Tibial artery (tissue), 4 donors: ENCODE measurements at places on chromosomes 1 and 21.

- no peak overlapping the region for H3K4me3 ChIP-seq
- no peak for DNase-seq
- H3K27me3 ChIP-seq = no peaks in the 10 kb centered on the region
- no peaks in the 10 kb centered on the region for H3K4me1 ChIP-seq
Observed at GRCh38 chr1:199123615-199124014, 484.8 kb downstream of the PTPRC start.

- H3K27me3 ChIP-seq = peaks cover 14% of the 10 kb centered on the region
- no peak overlapping the region for H3K4me3 ChIP-seq
- H3K4me1 ChIP-seq = no peaks in the 10 kb centered on the region
- H3K27ac ChIP-seq = no peak overlapping the region
- no peak for DNase-seq
- H3K36me3 ChIP-seq = no peaks in the 10 kb centered on the region
Observed at GRCh38 chr1:167052389-167052788, 37.8 kb downstream of the GPA33 start.

- peak overlapping the region; percentile 57 for H3K27ac ChIP-seq
- no peaks in the 10 kb centered on the region for H3K27me3 ChIP-seq
- DNase-seq = no peak
- H3K36me3 ChIP-seq = peaks cover 50% of the 10 kb centered on the region
- peaks cover 12% of the 10 kb centered on the region for H3K4me1 ChIP-seq
Observed at GRCh38 chr1:10378081-10378841, 20.6 kb upstream of the PGD start.

DNA sequence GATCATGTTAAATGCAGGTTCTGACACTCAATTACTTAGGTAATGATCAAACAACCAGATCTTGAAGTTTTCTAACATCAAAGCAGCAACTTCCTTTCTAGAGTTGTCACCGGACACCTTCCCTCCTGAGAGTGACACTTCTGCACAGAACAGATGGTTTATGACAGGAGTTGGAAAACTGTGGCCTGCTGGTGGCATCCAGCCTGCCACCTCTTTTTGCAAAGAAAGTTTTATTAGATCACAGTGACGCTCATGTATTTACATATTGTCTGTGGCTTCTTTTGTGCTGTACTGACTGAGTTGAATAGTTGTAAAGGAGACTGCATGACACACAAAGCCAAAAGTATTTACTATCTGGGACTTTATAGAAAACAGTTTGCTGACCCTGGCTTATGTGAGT, 28.3 kb downstream of the DDR2 start:
- H3K27ac ChIP-seq = no peak overlapping the region
- peaks cover 8% of the 10 kb centered on the region for H3K36me3 ChIP-seq
- peaks cover 11% of the 10 kb centered on the region for H3K4me1 ChIP-seq
- H3K4me3 ChIP-seq = no peak overlapping the region
- no peaks in the 10 kb centered on the region for H3K27me3 ChIP-seq

DNA sequence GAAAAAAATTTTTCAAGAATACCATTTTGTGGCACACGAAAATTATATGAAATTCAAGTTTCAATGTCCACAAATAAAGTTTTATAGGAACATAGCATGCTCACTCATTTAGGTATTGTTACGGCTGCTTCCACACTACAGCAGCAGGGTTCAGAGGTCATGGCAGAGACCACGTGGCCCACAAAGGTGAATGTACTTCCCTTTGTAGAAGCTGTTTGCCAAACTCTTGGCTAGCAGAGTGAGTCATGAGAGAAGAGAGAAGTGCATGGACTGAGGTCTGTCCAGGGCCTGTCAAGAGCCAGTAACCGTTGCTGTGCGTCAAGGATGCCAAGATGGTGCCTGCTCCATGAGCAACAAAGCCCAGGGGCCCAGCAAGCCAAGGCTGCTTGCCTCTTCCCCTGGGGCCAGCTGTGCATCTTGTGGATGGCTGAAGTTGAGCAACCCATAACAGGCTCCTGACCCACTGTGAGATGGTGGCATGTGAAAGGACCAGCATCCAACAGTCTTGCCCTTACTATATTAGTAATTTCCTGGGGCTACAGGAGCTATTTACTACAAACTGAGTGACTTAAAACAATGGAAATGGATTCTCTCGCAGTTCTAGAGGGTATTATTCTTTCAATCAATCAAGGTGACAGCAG, 64.8 kb upstream of the ATP5PO start:
- H3K4me3 ChIP-seq = no peak overlapping the region
- peaks cover 23% of the 10 kb centered on the region for H3K4me1 ChIP-seq
- H3K27me3 ChIP-seq = no peaks in the 10 kb centered on the region
- no peak for DNase-seq
- H3K27ac ChIP-seq = no peak overlapping the region

GRCh38 chr1:233523047-233523446, 90.9 kb upstream of the KCNK1 start:
- no peaks in the 10 kb centered on the region for H3K36me3 ChIP-seq
- no peaks in the 10 kb centered on the region for H3K4me1 ChIP-seq
- no peak overlapping the region for H3K27ac ChIP-seq

DNA sequence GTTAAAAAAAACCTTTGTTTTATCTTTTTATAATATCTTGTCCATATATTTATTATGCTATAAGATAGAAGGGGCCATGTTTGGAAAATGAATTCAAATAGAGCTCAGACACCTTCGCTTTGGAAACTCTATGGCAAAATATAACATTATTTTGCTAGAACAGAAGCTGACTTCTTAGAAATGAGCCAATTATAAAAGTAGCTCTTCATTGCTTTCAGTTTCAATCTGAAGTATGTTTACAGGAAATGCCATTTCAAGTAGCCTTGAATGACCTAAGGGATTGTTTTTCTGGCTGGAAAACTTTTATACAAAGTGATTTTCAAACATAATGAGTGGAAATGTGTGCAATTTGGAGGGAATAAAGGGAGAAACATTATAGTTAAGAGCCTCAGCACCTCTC, 37.8 kb upstream of the GBP5 start:
- DNase-seq = no peak
- H3K36me3 ChIP-seq = no peaks in the 10 kb centered on the region
- no peaks in the 10 kb centered on the region for H3K27me3 ChIP-seq
- H3K4me3 ChIP-seq = no peak overlapping the region
- no peak overlapping the region for H3K27ac ChIP-seq

DNA sequence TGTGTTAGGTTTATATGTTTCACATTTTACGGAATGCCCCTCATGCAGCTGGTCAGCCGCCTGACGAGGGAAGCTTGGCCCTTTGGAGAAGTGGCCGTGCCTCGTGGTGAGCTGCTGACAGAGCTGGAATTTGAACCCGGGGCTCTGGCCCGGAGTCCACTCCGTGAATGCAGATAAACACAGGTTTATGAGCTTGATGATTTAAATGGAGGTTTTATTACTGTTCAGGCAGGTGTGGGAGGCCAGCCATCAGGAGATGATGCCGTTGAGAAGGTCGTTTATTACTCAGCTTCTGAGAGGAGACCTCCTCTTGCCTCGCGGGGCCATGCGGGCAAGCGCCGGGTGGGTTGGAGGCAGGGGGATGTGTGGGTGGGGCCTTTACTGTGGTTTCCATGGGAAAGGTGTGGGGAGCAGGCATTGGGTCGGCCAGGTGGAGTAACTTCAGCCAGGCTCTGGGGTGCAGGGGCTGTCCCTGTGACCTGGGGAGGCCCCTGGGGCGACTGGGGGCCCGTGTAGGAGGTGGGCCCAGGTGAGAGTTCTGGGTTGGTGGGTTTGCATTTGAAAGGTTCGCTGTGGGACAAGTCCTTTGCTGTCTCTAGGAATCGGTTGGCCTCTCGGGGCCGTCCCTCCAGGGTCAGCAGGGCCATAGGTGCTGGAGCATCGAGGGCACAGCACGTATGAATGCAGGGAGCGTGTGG, 22.0 kb downstream of the PRKCZ start:
- H3K27me3 ChIP-seq = no peaks in the 10 kb centered on the region
- no peak overlapping the region for H3K4me3 ChIP-seq
- peaks cover 8% of the 10 kb centered on the region for H3K4me1 ChIP-seq
- DNase-seq = no peak

- H3K27ac ChIP-seq = no peak overlapping the region
- no peak for DNase-seq
- no peaks in the 10 kb centered on the region for H3K4me1 ChIP-seq
- no peak overlapping the region for H3K4me3 ChIP-seq
- H3K27me3 ChIP-seq = no peaks in the 10 kb centered on the region
- peaks cover 25% of the 10 kb centered on the region for H3K36me3 ChIP-seq
Observed at GRCh38 chr1:8335246-8335645, 17.3 kb downstream of the SLC45A1 start.

GRCh38 chr1:116990612-116991151, 10.9 kb upstream of the CD101 start:
- no peak overlapping the region for H3K27ac ChIP-seq
- H3K4me1 ChIP-seq = no peaks in the 10 kb centered on the region
- H3K4me3 ChIP-seq = no peak overlapping the region
- H3K36me3 ChIP-seq = no peaks in the 10 kb centered on the region
- H3K27me3 ChIP-seq = no peaks in the 10 kb centered on the region
- peak; percentile 88 for DNase-seq

DNA sequence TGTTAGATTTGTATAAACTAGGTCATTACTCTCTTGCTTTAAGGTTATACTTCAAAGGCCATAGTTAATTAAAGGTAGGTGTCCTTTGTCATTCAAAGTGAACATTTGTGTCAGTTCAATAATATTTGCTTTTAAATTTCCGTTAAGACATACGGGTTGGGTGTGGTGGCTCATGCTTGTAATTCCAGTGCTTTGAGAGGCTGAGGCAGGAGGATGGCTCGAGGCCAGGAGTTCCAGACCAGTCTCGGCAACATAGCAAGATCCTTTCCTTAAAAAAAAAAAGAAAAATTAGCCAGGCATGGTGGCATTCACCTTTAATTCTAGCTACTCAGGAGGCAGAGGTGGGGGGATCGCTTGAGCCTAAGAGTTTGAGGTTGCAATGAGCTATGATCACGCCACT, 80.4 kb downstream of the KIF26B start:
- no peak overlapping the region for H3K4me3 ChIP-seq
- no peak overlapping the region for H3K27ac ChIP-seq
- no peak for DNase-seq
- H3K27me3 ChIP-seq = no peaks in the 10 kb centered on the region
- H3K36me3 ChIP-seq = no peaks in the 10 kb centered on the region

- no peaks in the 10 kb centered on the region for H3K36me3 ChIP-seq
- DNase-seq = no peak
- H3K4me3 ChIP-seq = no peak overlapping the region
- H3K4me1 ChIP-seq = no peaks in the 10 kb centered on the region
- H3K27ac ChIP-seq = no peak overlapping the region
Observed at GRCh38 chr1:66000033-66000637, 207.4 kb downstream of the PDE4B start.

- no peak overlapping the region for H3K27ac ChIP-seq
- no peak overlapping the region for H3K4me3 ChIP-seq
- no peaks in the 10 kb centered on the region for H3K36me3 ChIP-seq
Observed at GRCh38 chr1:184161071-184161698, 109.7 kb downstream of the TSEN15 start.

- H3K4me1 ChIP-seq = peaks cover 100% of the 10 kb centered on the region
- H3K36me3 ChIP-seq = no peaks in the 10 kb centered on the region
- peak; percentile 91 for DNase-seq
- no peaks in the 10 kb centered on the region for H3K27me3 ChIP-seq
- peak overlapping the region; percentile 89 for H3K27ac ChIP-seq
Observed at GRCh38 chr21:45420061-45421041, 15.4 kb downstream of the COL18A1 start.

DNA sequence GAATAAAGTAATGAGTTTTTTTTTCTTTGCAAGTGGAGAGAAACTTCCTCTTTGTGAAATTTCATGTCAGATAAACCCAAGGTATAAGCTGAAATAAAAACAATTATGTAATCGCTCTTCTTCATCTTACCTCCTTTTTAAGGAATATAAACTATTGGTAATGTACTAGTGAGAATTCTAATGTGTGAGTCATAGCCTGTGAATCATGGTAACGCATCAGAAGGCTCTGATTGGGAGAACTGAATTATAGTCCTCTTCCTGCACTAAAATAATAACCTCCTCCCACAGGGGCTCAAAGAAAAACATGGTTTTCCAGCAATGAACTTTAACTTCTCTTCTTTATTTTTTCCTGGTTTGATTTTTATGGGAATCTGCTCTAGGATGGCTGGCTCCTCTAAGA, 57.1 kb upstream of the COX20 start:
- H3K4me3 ChIP-seq = no peak overlapping the region
- H3K27me3 ChIP-seq = no peaks in the 10 kb centered on the region
- DNase-seq = no peak
- no peaks in the 10 kb centered on the region for H3K4me1 ChIP-seq
- H3K36me3 ChIP-seq = no peaks in the 10 kb centered on the region

DNA sequence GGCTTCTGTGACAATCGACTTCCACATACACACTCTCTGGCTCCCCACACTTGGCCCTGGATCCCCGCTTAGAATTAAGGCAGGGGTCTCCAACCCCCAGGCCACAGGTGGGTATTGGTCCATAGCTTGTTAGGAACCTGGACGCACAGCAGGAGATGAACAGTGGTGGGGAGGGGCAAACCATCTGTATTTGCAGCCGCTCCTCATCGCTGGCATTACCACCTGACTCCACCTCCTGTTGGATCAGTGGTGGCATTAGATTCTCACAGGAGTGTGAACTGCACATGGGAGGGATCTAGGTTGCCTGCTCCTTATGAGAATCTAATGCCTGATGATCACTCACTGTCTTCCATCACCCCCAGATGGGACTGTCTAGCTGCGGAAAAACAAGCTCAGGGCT, 16.0 kb downstream of the TRIM62 start:
- no peak overlapping the region for H3K27ac ChIP-seq
- DNase-seq = no peak
- H3K27me3 ChIP-seq = no peaks in the 10 kb centered on the region
- H3K4me3 ChIP-seq = no peak overlapping the region

GRCh38 chr1:59150577-59151386, 146.1 kb upstream of the FGGY start:
- H3K36me3 ChIP-seq = no peaks in the 10 kb centered on the region
- DNase-seq = peak; percentile 87
- H3K4me3 ChIP-seq = peak overlapping the region; percentile 21
- H3K27ac ChIP-seq = peak overlapping the region; percentile 66
- no peaks in the 10 kb centered on the region for H3K27me3 ChIP-seq
- H3K4me1 ChIP-seq = peaks cover 30% of the 10 kb centered on the region

DNA sequence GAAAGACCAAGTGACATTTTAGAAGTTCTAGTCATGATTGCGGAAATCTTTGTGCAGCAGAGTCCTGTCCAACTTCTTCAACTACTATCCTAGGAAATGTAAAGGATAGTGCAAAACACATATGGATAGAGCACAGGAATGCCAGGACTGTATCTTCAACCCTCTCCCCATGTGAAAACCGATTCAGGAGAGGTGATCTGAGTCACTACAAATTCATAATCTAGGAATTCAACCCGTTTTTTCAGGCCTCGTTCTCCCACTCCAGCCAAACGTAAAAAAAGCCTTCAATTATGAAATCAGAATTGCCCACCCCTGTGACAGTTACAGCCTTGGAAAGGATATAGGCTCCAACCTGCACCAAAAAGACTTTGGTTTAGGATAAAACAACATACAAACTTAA, 52.9 kb upstream of the RGS1 start:
- H3K27ac ChIP-seq = peak overlapping the region; percentile 66
- no peaks in the 10 kb centered on the region for H3K4me1 ChIP-seq
- no peaks in the 10 kb centered on the region for H3K36me3 ChIP-seq
- DNase-seq = no peak
- H3K4me3 ChIP-seq = no peak overlapping the region
